ENCODE measurements at places on chromosomes 1 and 21.
A peak's percentile ranks its signal among the peaks of the same experiment; 100 is the strongest.

GRCh38 chr1:221829327-221830015 is 87.6 kb upstream of the DUSP10 start:
- peak; percentile 74 for DNase-seq

GRCh38 chr1:228748431-228748830 is 13.2 kb downstream of the RHOU start:
- peak; percentile 25 for DNase-seq

DNA sequence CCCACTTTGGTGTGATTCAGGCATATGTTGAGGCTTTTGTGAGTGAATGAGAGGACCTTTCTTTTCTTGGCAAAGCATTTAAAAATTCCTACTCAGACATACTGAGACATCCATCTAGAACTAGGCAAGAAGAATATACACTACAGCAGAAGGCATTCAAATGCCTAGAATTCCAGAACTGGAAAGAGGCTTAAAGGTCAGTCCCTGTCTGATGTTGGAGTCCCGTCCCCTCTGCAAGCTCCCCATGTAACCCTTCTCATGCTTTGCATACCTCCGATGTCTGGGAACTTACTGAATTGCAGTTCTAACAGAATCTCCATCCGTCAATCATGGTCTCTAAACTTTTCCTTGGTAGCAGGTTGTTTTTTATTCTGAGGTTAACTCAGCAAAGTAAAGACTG is 152.9 kb downstream of the ATP6V1G3 start:
- DNase-seq, result no peak

DNA sequence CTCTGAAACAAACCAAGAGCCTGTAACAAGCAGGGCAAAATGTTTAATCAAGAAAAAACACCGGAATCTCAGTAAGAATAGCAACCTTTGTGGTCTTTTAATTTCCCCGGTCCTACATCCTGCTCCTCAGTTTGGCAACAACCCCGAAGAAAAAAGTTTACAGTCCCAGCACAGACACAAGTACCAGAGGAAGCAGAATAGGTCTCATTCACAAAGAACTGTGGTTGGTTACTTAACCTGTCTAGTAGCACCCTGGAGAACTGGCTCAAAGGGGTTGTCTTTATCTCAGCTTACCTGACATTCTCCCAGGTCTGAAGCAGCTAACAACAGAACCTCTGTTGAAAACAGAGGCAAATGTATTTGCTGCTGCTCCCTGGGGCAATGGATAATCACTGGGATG is 399.3 kb downstream of the AJAP1 start:
- DNase-seq, result no peak

DNA sequence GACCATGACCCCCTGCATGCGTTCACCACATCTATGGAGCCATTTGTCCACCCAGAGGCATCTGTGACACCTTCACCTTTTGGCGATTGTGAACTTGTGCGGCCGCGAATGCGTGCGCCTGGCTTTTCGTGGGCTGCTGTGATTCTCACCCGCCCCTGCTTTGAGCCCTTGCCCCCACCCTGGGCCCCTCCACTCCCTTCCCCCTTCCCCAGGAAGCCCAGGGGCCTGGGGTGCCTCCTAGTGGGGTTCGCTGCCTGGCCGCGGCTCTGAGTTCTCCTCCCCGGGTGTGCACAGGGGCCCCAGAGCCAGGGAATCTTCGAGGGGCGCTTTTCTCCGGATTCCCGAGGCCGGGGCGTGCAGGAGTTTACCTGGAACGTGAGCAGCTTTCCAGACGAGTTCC is 97.9 kb upstream of the ACTRT2 start:
- DNase-seq, result no peak

- no peak for DNase-seq
Observed at GRCh38 chr1:84370831-84371394, 27.4 kb upstream of the DNASE2B start.

Measured in CD4-positive, alpha-beta T cell treated with Interleukin-2 at 100 ng/mL for 4 hours (primary cell).